NCI-H446 treated with DMSO at 0.1 percent for 48 hours (cell line): ENCODE measurements at places on chromosomes 7 and 10.

DNA sequence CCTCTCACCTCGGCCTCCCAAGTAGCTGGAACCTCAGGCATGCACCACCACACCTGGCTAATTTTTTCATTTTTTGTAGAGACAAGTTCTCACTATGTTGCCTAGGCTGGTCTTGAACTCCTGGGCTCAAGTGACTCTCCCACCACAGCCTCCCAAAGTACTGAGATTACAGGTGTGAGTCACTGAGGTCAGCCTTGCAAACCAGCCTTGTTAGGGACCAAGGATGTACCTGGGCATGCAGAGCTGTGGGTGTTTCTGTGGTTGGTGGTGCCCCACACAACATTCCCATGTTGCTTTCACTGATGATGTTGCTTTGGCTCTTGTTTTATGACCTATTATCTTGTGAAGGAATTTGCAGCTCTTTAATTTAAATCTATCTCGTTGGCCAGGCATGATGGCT is 54.8 kb downstream of the OTUD1 start:
- no peak for DNase-seq

- DNase-seq = no peak
These were observed 805.1 kb downstream of the TNS3 start for GRCh38 chr7:46776790-46777189.

DNA sequence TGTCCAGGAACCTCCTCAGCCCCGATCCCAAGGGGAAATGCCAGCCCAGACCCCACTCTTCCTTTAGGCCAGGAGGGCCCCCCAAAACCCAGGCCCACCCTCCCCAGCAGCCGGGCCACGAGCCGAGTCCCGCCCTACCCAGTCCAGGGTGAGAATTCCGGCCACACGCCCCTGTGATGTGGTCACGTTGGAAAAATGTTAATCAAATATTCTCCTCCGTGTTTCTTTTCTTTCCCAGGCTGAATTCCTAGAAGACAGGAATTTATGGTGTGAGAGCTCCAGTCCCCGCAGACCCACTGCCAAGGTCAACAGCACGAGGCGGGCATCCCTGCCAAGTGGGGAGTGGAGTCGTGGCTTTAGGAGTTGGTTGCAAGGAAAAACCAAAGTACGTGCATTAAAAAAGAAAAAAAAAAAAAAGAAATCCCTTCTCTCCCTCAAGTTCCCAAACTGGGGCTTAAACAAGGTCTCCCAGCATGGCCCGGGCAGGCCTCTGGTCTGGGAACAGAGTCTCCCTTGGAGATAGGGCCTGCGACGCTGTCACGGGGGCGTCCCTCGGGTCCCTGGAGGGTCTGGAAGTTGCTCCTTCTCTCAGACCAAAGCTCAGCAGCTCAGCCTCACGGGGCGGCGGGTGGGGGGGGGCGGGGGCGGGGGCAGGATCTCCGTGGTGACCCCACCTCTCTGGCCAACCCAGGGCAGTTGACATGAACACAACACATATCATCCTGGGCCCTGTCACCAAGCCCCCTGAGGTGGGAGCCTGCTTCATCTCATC is 28.1 kb upstream of the ELN start:
- no peak for DNase-seq

- DNase-seq = no peak
These were observed 186.0 kb downstream of the KIF20B start for GRCh38 chr10:89887406-89887805.

DNA sequence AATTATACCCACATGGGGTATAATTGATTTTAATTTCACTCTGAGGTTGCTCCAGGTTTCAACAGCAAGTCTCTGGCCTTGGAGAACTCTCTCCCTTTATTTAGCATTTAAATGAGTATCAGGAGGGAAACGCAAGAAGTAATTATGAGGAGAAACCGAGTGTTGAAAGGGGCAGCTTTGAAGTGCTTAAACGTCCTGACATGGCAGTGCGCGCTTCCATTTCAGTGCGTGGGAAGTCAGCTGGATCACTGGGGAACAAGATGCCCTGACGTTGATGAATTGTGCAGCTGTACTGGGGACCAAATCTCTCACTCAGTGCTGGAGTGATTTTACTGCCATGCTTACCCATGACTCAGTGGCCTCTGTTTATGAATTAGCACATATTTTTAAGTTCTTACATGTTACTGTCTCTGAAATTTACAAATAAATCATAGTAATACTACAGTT is 106.0 kb upstream of the PRR15 start:
- no peak for DNase-seq

DNA sequence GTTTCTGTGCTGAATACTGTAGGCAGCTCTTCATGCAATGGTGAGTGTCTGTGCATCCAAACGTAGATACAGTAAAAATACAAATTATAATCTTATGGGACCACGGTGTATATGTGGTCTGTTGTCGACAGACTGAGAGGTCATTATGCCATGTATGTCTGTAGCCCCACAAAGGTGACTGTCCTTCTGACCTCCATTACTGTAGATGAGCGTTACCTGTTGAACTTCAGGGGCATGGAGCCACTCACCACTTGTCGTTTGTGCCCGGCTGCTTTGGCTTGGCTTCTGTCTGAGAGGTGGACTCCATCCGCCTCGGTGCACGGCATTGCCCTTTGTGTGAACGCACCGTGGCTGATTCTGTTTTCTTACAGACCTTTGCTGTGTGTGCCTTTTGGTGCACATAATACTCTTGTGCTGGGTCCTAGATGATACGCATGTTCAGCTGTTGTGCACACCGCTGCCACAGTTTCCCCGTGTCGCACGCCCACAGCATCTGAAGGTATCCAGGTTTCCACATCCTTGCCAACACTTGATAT is 2.9 kb downstream of the UBE3C start:
- DNase-seq = no peak

DNA sequence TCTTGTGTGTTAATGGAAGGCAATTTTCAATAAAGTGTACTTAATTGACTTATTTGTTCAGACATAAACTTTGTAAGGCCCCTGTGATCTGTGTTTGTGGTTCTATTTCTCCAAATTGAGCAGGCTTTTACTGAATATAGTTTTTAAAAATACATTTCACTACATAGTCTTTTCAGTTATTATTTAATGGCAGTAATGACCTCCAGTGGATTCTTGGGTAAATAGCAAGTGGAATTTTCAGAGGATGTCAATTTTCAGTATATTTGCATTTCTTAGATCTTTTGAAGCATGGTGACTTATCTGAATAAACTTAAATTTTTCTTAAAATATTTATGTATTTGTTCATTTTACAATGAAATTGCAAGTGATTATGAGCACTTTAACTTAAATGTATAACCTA is 203.1 kb upstream of the PCLO start:
- DNase-seq = no peak

- DNase-seq = no peak
These were observed 78.3 kb downstream of the MMRN2 start for GRCh38 chr10:86878983-86879713.

DNA sequence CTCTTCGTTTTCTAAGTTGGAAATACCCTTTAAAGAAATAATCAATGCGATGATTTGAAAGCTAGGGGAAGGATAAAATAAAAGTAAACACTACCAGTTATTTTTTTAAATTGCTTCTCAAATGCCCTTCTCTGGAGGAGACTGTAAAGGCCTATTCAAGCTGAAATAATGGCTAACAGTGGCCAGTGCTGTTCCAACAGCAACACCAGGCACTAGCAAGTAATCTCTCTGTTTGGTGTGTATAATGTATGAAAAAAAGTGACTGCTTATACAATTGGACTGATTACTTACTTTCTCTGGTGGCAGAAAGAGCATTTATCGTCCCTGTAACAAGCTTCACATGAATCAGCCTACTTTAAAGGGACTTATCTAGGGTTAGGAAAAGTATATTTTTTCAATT is 102.7 kb downstream of the CSTF2T start:
- DNase-seq = no peak

DNA sequence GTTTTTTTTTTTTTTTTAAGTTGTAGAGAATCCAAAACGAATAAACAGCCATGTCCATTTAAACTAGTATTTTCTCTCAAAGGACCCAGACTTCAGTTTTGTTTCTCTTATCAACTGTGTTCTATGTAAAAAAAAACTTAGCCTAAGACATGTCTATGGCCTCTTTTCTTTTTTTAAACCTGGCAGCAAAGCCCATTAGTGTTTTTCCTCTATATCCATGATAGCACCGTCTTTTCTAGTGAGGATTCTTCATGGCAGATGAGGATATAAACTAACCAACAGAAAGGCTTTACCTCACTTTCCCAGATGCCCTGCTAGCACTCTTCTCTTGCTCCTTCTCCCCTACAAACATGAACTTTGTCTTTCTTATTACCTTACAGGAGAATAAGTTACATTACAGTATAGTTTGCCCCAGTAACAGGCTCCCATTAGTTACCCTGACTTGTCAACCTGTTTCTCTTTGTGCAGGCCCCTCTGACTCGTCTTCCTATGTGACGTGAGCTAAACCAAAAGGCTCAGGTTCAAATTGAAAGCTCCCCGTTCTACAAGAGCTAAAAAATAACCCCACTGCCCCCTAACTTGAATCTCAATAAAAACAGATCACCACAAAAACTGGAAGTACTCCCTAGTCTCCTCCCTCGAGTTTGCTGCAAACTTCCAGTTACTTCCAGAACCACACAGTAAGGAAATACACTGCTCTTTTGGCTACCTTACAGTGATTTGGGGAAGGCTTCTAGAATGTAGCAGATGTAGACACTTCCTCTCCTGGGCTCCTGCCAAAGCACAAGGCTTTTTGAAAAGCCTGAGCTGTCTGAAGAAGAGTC is 20.1 kb downstream of the P4HA1 start:
- peak; percentile 49 for DNase-seq

DNA sequence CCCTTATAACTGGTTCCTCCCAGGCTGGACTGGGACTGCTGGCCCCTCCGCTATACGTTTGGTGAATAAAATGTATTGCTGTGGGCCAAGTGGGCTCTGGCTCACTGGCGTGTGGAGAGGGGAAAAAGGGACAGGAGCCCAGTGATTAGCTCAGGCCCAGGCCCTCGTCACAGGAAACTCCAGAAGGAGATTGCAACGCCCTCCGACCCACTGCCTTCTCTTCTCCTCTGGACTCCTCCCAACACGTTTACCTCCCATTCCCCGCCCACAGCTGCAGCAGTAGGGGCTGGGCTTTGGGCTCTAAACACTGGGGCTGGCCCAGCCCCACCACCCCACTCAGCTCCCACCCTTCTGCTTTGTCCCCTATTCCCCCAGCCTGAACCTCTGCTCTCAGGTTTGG is 173.9 kb downstream of the NEURL1 start:
- DNase-seq = no peak

DNA sequence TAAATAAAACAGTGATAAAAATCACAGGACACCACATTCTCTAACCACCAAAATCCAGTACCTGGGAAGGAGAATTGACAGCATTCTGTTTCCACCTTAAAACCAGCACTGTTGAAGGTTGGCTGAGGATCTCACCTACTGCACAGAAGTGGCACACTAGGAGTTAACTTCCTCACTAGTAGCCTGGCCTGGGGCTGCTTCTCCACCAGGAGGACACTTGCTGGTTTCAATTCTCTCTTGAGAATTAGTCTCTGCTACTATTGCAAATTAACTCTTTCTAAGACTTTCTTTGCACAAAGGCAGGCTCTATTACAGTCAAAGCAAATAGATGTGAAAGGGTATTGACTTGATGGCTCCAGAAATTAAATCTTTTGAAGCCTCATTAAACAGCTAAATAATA is 2.3 kb upstream of the CTTNBP2 start:
- DNase-seq = no peak

DNA sequence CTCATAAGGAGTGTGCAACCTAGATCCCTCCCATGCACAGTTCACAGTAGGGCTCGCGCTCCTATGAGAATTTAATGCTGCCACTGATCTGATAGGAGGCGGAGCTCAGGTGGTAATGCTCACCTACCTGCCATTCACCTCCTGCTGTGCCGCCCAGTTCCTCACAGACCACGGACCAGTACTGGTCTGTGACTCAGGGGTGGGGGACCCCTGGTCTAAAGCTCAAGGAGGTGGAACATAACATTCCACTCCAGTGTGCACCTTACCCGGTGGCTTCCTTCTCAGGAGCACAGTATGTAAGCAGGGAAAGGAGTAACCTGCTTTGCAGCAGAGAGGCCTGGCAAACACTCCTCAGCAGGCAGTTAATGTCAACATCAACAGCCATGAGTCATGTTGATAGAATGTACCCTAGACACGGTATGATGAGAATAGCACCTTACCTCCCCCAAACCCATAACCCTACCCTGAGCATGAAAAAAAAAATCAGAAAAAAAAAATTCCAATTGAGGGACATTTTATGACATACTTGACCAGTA is 273.5 kb downstream of the FGFR2 start:
- DNase-seq = no peak

GRCh38 chr7:92360387-92360786 is 86.9 kb upstream of the GATAD1 start:
- DNase-seq = no peak

GRCh38 chr7:122166740-122167139 is 22.7 kb upstream of the AASS start:
- DNase-seq = no peak

DNA sequence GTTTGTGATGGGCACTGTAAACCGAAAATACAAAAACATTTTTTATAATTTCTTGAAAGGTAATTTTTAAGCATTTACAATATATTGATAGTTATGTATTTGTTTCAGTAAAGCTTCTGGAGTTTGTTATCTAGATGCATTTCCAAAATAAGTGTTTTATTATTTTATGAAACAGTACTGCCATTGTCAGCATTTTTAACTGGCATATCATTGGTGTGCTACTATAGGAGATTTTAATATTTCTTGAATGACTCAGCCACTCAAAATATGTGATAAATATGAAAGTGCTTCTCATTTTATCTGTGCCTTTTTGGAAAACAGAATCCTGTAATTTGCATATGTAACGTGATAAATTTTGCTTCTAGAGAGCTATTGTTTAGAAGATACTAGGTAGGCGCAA is 97.9 kb downstream of the ANKIB1 start:
- no peak for DNase-seq

DNA sequence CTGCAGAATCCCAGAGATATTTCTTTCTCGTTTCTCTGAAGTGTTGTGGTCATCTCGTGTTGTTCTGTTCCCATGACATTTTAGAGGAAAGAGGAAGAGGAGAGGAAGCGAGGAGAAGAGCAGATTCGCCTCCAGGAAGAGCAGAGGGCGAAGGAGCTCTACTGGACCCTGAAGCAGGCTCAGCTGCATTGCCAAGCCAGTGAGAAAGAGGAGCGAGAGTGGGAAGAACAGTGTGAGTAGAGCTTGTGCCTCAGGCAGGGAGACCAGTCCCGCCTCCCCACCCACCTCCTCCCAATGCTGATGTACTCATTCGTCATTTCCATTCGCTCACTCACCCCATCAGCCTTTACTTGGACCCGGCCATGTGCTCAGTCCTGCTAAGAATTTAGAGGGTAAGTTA is 50.8 kb downstream of the SH2D4B start:
- no peak for DNase-seq

GRCh38 chr7:135392701-135393100 is 117.2 kb downstream of the CNOT4 start:
- no peak for DNase-seq

GRCh38 chr10:48973065-48973464 is 33.4 kb upstream of the LRRC18 start:
- no peak for DNase-seq

DNA sequence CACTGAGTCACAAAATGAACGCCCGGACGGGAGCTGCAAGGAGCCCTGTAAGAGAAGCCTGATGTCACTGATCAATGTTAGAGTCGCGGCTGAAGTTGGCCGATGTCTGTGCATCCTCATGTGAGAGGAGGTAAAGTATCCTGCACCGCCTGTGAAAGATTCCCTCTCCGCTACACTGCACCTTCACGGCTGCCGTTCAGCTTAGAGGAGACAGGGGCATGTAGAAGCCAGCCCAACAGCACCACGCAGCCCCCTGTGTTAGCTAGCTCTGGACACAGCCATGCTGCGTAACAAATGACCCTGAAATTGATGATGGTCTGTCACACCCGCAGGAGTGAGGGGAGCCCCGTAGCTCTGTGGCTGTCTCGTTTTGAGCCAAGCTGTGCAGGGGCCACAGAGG is 81.5 kb upstream of the DIP2C start:
- no peak for DNase-seq
